Vein endothelial cell (primary cell): ENCODE measurements at places on chromosomes 5 and 9. TPM values are rescaled to one million over a fixed set of nuclear protein-coding genes. Genes with fewer than 3 reads are reported as not detected.

The PCDHGC5 gene
- total RNA-seq, result 1.3 and 1.4 TPM in 2 replicates

The CDC14B gene
- total RNA-seq, result 5.3 and 5.9 TPM in 2 replicates

The SHOC1 gene
- total RNA-seq, result not detected in 2 replicates

The TMEM215 gene
- total RNA-seq, result under 0.01 TPM in 1 of 2 replicates, not detected in the other

The ZNF618 gene
- total RNA-seq, result 28.2 and 41.2 TPM in 2 replicates

The BRINP1 gene
- total RNA-seq, result 0.19 TPM in 1 of 2 replicates, not detected in the other

The IL5 gene
- not detected in 2 replicates for total RNA-seq

The MAMDC4 gene
- total RNA-seq, result 0.98 and 1.4 TPM in 2 replicates

The PCDHB12 gene
- total RNA-seq, result 0.76 and 0.98 TPM in 2 replicates

The IFNA21 gene
- not detected in 2 replicates for total RNA-seq

The ANP32B gene
- 8.5 and 10.5 TPM in 2 replicates for total RNA-seq

The DENND4C gene
- 65.7 and 76.2 TPM in 2 replicates for total RNA-seq

The FBP2 gene
- total RNA-seq, result not detected in 2 replicates

The UGT3A2 gene
- not detected in 2 replicates for total RNA-seq

The HRH2 gene
- total RNA-seq, result under 0.01 TPM in 1 of 2 replicates, not detected in the other

The FOXD4 gene
- under 0.01 and 0.19 TPM in 2 replicates for total RNA-seq

The SLC6A7 gene
- total RNA-seq, result not detected in 2 replicates

The EDIL3 gene
- 2.9 and 3.5 TPM in 2 replicates for total RNA-seq

The HSPA9 gene
- total RNA-seq, result 225 and 355 TPM in 2 replicates

The MSANTD3 gene
- total RNA-seq, result 74.1 and 85.9 TPM in 2 replicates

The NMUR2 gene
- total RNA-seq, result not detected in 2 replicates

The LCN12 gene
- total RNA-seq, result 0.29 TPM in 1 of 2 replicates, not detected in the other

The NR2F1 gene
- total RNA-seq, result 24.9 and 41.5 TPM in 2 replicates

The SAPCD2 gene
- 11.1 and 14.7 TPM in 2 replicates for total RNA-seq

The NR4A3 gene
- under 0.01 and 0.19 TPM in 2 replicates for total RNA-seq

The IFNA2 gene
- total RNA-seq, result not detected in 2 replicates
